ENCODE measurements at places on chromosomes 6 and 20.

DNA sequence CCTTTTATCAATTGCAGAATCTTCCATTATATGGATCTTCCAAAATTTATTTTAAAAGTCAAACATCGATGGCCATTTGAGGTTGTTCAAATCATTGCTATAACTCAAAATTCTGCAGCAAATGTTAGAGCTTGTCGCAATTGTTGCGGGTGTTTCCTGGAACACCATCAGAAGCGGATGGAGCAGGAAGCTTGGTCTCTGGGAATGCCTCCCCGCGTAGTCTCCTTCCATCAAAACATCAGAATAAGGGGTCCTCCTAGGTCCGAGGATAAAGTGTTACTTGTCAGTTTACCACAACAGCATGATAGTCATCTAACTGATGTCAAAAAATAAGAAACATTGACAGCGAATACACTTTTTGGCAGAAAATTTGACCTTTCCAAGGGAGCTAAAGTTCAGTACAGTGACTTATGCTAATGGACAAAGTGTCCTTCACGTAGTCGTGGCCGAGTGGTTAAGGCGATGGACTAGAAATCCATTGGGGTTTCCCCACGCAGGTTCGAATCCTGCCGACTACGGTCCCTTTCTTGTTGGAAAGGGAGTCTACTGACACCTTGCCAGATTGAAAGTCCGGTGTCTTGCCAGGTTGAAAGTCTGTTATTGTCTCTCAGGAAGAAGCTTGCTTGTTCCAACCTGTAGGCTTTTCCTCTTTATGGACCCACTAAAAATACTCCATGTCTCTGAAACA lies 59.0 kb upstream of the ZNF184 start:
- no peak for DNase-seq

DNA sequence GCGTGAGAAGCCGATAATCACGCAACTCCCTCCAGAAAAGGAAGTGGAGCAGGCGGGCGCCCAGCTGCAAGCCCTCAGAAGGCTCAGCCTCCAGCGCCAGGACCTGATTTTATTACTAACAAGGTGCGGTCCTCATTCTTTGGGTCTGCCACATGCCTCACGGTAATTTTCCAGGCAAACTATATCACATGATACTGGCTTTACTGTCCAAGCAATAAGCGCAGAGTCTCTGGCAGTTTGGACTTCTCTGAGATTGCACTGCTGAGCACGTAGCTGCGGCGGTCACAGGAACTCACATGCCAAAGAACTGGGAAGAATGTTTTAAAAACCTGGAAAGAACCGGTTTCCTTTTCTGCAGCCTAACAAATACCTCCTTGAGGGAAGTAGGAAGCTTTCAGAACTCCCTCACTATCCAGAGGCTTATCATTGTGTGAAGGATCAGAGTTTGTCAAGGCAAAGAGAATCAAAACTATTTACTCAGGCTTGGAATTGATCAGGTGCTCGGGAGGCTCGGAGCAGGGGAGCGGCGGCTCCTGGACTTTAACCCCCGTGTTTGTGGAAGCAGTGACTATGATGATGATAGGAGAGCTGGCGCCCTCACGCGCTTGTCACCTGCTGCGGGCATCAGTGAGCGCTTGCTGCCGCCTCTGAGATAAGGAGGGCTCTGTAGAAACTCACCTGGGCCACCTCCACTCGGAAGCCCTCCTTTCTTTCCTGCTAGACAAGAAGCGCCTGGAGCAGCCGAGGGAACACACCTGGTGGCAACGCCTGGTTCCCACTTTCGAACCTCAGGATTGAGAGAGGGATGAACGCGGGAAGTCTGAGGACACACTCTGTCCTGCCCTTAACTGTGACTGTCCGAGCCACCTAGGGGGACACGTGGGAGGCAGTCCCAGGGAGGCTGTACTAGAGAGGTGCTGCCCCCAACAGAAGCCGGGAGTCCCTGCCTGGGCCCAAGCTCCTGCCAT lies 27.2 kb upstream of the SYNJ2 start:
- no peak for DNase-seq

DNA sequence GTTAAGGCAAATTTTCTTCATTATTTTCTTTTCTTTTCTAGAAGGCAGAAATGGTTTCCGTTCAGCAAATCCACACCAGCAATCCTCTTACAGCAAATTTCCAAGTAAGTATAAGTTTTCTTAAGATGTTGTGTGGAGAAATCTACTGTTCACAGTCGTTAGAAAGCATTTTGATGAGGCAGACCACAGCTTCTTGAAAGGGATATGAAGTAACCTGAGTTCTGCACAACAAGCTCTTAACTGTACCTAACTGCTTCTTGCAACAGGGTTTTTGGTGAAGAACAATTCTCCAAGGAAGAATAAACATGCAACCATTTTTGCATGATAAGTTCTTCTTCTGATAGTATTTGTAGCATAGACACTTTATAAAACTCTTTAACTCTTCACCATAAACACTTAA lies 45.3 kb upstream of the STXBP5 start:
- no peak for DNase-seq

DNA sequence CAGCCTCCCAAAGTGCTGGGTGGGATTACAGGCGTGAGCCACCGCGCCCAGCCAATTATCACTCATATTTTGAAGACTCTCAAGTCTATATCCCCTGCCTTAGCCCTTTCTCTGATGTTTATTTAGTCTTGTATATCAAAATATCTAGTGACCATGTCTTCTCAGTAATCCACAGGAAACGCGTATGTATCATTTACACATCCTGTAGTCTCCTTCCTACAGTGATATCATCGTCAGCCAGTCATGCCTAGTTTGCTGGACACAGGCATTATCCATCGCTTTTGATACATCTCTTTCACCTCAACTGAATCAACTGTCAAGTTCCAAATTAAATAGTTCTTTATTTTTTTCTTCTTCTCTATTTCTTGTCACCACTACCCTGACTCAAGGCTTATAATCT lies 223.7 kb downstream of the NKAIN2 start:
- no peak for DNase-seq

GRCh38 chr6:27157459-27158315 lies 89.8 kb upstream of the PRSS16 start:
- DNase-seq, result peak; percentile 89

DNA sequence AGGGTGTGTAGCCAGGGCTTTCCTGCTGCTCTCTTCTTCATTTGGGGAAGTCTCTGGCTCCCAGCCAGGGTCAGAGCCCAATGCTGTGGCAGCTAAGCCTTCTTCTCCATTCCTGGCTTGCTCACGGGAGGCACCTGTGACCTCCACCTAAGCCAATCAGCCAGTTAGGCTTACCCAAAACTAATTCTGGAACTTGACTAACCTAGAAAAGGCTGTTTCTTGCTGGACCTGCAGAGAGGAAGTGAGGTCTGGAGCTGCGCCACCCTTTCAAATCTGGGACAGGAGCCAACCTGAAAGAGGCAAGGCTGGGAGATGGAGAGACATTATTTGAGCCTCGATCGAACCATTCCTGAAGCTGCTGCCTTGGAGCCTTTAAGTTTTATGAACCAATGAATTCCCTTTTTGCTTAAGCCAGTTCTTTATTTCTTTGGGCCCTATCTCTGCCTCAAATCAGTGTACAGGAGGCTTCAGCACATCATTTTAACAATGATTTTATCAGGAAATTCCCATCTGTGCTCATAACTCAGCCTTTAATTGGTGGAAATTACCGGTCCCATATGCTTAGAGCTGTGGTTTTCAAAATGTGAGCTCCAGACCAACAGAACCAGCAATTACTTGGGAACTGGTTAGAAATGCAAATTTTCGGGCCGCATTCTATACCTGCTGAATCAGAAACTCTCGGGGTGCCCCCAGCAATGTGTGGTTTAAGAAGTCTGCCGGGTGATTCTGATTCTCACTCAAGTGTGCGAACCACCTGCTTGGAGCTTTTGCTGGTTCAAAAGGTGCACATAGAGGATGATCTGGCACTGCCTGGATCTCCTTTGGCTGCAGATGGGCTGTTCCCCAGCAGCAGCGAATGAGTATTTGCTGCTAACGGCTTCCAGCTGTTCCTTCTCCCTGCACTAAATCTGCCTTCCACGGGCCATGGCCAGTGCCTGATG lies 97.4 kb upstream of the RNF24 start:
- no peak for DNase-seq

DNA sequence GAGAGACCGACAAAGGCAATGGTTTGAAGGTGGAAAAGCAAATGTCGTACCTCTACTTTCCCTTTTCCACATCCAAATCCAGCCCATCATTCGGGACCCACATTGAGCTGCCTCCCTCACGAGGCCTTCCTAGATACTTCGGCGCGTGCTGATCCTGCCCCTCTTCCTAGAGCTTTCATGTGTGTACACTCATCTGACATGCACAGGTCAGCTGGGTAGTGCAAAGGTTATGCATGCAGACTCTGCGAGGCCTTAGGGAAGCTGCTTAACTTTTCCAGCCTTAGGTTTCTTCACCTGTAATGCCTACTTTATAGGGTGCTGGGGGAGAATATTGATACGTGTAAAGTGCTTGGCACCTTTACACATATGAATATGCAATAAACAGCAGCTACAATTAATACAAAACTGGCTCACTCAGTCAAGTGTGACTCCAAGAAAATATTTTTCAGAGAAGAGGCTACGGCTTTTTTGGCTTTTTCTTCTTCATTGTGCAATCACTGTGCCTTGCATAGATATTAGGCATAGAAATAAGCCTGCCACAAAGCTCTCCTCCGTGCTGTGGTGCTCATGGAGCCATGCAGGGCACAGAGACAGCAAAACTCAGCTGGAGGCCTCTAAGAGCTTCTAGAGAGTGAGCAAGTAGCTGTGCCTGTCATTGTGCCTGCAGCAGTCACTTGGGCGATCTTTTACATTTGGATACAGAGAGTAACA lies 3.6 kb upstream of the MANBAL start:
- no peak for DNase-seq

GRCh38 chr20:58545565-58546415 lies 30.6 kb upstream of the APCDD1L start:
- no peak for DNase-seq

DNA sequence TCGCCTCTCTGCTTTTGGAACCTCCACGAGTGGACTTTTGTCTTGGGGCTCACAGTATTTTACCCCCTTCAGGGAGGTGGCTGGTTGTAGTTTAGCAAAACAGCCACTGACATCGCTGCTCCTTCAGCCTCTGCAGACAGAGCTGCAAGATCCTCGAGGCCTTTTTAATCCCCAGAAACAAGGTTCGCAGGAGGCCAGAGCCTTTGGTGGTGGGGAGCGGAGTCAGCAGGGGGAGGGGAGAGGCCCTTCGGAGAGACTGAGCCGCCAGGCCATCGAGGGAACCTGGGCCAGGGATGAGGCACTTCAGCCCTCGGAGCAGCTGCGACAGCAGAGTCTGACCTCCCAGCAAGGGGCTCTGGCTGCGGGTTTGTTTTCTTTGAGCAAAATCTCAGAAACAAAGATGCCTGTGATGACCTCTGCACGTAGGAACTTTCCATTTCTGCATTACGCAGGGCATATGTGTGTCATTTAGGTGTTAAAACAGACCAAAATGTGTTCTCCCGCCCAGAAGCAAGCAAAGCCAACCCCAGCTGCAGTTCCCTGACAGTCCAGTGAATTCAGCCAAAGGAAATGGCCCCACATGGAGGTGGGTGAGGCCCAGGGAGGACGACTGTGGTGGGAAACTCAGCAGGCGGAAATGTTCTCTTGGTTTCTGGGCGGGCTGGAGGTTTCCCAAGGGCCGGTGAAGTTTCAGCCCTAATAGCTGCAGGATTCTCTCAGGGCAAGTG lies 171.2 kb upstream of the SULF2 start:
- no peak for DNase-seq

GRCh38 chr20:22456109-22456508 lies 128.3 kb downstream of the FOXA2 start:
- DNase-seq, result no peak

DNA sequence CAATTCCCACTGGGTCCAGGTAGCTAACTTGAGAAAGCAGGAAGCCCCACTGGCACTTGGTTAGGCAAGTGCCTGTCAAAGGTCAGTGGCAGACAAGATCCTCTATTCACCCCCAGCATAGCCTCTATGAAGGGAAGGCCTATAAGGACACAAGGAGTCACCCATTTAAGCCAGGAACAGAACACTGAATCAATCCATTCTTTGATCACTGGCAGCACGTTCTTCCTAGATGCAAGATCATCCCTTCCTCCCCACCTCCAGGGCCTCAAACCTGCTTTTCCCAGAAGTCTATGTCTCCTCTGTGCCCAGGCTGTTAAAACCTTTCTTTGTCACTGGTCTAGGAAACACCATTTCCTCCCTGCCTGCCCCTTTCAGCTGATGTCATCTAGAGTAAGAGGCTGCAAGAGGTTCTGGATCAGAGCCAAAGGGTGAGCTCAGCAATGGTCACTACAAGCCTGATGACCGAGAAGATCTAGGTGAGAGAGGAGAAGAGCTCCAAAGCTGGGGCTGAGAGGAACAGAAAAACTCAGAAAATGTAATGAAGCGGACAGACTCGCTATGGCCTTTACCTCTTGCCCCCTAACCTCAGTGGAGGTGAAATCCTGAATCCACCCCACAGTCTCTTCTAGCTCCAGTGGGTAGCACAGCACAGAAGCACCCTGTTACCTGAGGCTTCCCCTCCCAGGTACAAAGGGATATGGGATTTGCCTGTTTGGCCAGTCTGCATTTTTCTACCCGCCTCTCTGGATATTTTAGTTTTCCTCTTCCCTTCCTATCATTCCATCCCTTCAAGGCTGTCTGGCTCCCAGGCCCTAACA lies 1.8 kb downstream of the GTPBP2 start:
- DNase-seq, result no peak

- DNase-seq, result no peak
Measured at GRCh38 chr6:79605968-79606764, 25.0 kb upstream of the SH3BGRL2 start.

DNA sequence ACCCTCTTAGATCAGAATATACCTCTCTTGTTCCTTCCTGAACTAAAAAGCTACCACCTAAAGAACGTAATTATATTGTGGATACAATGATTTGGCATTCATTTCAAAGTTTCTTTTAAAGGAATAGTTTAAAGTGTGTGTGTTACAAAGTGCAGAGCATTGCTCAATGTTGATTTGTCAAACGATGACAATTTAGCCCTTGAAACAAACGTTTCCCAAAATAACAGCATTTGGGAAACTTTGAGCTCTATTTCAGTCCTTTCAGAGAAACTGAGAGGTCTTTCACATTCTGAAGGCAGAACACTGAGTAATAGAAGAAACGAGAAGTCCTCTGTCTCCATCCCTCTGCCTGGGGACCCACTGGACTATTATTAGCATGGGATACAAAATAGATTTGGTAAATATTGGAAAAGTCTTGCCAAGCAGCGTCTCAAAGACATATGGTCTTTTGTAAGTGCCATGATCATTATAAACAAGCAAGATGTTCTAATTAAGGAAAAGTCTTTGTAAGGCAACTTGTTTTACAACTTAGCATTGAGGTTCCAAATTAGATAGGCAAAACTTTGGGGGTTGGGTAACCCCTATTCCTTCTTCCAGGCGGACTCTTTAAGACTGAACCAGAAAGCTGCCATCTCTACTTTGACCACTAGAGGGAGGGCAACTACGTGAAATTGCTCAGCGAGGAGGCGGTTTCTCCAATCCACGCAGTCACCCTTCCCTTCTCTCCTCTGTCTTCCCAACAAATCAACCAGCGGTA lies 208.8 kb downstream of the RNF144B start:
- DNase-seq, result peak; percentile 5

DNA sequence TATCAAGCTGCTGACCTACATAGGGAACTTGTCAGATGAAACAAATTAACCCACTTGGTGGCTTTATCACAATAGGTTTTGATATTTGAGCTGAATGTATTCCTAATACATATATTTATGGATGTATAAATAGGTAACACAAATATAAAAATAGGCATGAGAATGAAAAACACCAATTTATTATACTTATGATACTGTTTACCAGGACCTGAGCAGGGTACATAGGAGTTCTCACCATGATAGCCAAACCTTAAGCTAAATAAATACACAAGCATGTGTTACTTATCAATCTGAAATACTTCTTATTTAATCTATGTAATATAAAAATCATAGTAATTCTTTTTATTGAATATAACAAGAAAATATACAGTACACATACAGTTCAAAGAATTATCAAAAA lies 25.0 kb downstream of the ASCC3 start:
- no peak for DNase-seq

All from CD4-positive, alpha-beta T cell treated with Interferon alpha-2 for 1 hour (primary cell).